ENCODE measurements at places on chromosomes 2 and 18.

DNA sequence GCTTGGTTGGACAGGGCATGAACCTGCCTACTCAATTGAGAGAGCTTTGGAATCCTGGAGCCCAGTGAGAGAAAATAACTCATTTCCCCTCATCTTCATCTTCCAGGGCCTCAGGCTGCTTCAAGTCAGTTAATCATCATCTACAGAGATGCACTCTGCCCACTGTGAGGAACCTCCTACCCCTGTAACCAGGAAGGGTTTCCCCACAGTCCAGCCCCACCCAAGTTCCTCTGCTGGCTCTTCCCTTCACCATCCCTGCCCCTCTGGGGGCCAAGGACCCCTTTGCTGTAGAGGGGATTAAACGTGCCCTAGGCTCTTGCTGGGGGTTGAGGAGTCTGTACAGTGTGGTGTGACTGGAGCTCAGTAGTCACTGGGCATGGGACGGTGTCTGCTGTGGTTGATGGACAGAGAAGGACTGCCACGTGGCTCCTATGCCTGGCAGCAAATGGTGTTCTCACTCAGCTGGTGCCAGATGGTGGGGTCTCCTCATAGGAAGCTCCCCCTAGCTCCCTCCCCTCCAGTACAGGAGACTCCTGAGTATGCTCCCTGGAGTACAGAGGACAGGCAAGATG is 29.5 kb upstream of the LGALSL start:
- no peak for DNase-seq

GRCh38 chr2:239806758-239807434 is 218.2 kb downstream of the NDUFA10 start:
- DNase-seq: no peak

DNA sequence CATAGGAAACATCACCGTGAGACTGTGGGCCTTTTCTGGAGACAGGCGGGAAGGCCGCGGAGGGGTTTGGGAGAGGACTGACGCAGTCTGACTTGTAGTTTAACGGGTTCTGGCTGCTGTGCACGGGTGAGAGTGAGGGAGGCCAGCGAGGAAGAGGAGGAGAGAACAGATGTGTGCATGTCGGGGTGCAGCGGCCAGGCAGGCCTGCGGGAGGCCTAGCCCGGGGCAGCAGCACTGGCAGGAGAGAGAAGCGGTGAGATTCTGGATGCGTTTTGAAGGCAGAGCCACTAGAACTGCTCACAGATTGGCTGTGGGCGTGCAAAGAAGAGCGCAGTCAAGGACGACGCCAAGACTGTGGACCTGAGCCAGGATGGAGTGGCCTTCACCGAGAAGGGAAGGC is 53.9 kb downstream of the PTGR3 start:
- no peak for DNase-seq

DNA sequence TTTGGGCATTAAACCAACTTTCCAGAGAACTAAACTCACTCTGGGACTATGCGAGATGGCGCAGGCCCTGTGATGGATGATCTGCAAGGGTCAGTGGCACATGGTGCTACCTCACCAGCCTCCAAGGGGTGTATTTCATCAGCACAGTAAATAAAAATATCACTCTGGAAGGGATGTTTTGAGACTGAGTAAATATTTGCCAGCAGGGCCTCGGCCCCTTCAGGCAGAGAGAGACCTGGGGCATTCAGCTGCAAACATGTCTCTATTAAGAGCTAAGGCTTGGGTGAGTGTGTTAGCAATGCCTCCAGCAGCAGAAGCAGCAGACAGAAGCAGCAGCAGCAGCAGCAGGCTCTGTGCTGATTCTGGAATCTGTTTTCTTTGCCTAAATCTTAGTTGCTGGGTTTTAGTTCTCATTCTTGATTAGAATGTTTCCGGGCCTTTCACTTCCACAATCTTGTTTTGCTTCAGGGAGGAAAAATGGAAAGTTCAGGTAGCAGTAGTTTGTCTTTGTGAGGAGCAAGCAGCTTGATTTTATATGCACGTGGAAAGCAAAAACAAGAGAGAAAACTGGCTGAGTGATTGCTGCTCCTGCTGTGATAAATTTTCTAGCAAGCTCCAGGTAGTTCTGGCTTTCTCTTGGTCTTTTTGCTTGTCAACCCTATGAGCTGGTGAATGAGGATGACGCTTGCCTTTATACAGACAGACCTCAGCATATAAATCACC is 18.6 kb downstream of the ADCYAP1 start:
- no peak for DNase-seq

GRCh38 chr2:23547725-23548124 is 162.7 kb downstream of the KLHL29 start:
- no peak for DNase-seq

GRCh38 chr2:121764681-121765228 is 9.3 kb downstream of the TSN start:
- DNase-seq: no peak

- DNase-seq: no peak
Observed at GRCh38 chr2:218047536-218048225, 21.4 kb upstream of the RUFY4 start.

- DNase-seq: no peak
Observed at GRCh38 chr2:55150834-55151233, 81.3 kb downstream of the CLHC1 start.

DNA sequence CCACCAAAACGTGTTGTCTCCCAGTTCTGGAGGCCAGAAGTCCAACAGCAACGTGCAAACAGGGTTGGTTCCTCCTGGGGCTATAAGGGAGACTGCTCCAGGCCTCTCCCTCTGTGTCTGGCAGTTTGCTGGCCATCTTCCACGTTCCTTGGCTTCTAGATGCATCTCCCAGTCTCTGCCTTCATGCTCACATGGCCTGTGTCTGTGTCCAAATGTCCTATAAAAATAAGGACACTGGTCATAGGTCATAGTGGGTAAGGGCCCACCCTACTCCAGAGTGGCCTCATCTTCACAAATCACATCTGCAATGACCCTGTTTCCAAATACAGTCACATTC is 69.4 kb upstream of the TAF1B start:
- DNase-seq: no peak

DNA sequence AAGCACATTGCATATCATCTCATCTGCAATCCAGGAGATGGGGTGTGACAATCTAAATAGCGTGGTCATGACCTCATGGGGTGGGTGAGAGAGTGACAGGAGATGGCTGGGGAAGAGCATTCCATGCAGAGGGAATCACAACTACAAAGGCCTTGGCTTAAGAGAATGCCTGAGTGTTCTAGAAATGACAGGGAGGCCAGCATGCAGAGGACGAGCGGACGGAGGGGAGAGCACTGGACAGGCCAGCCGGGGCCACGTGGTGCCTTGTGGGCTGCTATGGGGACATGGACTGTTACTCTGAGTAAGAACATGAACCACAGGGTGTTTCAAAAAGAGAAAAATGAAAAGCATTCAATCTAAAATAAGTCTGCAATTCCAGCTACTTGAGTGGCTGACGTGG is 117.9 kb upstream of the ODC1 start:
- no peak for DNase-seq

- no peak for DNase-seq
Observed at GRCh38 chr18:73511771-73512503, 635.7 kb downstream of the FBXO15 start.

- DNase-seq: no peak
Observed at GRCh38 chr18:79388043-79388442, 7.7 kb upstream of the NFATC1 start.

DNA sequence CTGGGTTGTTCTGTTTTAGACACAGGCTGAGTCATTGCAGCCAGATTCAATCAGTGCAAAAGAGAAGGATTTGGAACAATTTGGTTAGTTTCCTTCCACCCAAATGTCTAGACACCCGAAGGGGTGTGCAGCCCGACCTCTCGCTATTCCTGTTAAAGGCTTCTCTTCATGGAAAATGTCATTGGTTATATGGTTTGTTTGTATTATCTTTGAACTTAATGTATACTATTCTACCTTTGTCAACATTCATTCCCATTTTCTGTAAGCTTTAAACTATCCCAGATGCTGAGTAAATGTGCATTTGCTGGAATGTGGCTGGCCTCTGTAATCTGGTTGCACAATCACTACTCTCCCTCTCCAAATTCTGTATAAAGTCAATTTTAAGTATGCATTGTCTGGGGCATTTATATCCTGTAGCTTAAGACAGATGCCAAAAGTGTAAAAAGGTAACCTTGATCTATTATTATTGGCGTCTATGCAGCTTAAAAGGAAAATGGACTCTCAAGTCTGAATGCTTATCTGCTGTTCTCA is 80.4 kb upstream of the RND3 start:
- no peak for DNase-seq

DNA sequence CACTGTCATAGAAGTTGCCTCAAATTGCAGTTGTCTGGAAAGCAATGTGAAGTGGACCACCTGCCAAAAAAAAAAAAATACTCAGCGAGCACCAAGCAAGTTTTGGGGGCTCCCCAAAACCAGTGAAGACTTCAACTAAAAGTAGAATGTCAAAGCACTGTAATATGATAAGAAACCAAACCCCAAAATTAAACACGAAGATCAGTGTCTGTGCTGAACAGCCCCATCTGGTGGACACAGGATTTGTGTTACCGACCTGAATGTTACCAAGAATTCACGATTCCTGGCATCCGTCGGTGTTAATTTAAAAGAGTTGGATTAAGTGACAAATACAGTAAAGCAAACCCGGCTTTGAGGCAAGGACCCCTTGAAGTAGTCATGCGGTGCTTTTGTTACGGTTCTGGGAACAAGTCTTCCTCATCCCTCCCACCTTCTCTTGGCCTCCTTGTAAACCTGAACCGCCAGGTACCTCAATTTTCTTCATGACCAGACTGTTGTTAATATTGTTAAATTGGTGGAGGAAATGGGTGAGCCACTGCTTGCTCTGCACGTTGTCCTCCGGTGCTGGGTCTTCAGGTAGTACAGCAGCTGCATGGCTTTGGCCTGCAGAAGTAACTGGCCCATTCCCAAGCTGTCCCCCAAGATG is 31.3 kb upstream of the SSB start:
- DNase-seq: peak; percentile 54

GRCh38 chr18:68221111-68221724 is 493.7 kb downstream of the TMX3 start:
- DNase-seq: no peak

DNA sequence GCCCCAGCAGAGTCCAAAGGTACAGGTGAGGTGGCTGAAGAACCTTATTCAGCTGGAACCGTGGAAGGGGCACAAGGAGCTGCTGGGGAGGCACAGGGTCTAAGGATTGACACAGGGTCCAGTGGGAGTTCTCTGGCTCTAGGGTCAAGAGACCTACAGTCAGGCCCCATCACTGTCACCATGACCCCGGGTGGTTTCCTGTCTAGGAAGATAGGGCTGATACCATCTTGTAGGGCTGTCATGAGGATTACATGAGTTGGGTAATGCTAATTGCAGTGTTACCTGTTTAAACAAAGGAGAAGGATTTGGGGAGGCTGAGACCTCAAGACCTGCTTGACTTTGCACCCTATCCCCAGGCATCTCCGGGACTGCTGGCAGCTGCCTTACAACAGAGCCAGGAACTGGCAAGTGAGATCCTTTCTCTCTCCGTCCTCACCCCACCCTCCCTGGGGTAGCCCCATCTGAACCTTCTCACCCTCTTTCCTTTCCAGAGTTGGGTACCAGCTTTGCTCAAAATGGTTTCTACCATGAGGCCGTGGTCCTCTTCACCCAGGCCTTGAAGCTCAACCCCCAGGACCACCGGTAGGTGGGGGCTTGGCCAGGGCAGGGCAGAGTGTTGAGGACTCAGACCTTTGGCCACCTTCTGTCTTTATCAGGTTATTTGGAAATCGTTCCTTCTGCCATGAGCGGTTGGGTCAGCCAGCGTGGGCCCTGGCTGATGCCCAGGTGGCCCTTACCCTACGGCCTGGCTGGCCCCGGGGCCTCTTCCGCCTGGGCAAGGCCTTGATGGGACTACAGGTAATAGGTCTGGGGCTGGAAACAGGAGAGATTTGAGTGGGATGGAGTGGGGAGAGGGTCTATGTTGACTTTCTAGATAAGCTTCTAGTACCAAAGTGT is 7.5 kb downstream of the LBX2 start:
- no peak for DNase-seq

DNA sequence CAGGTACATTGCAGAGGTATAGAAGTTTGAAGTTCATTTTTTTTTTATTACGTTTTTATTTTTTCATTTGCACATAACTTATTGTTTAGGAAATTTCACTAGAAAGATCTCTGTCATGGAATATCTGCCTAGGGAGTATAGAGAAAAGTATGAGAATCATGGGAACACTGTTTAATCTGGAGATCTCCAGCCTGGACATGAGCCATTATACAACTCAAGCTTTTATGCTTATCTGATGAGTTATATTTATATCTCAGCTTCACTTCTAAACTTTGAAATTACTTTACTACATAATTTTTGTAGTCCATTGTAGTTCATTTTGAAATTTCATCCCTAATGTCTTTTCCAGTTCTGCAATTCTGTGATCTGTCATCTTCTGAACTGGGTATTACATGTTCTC is 515.6 kb downstream of the ERBB4 start:
- no peak for DNase-seq

DNA sequence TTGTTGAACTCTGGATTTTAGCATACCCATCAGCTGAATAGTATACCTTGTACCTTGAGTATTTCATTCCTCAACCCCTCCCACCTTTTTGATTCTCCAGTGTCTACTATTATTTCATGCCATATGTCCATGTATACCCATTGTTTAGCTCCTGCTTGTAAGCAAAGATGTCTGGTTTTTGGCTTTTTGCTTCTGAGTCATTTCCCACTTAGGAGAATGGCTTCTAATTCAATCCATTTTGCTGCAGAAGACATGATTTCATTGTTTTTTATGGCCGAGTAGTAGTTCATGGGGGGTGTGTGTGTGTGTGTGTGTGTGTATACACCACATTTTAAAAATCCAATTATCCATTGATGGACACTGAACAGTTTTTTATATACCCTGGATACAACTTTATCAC is 24.3 kb upstream of the MOCOS start:
- DNase-seq: no peak

- no peak for DNase-seq
Observed at GRCh38 chr18:44979748-44980147, 299.1 kb downstream of the SETBP1 start.

- DNase-seq: no peak
Observed at GRCh38 chr2:233280114-233280693, 27.4 kb upstream of the SAG start.

- DNase-seq: no peak
Observed at GRCh38 chr2:164599954-164600589, 21.2 kb downstream of the GRB14 start.

DNA sequence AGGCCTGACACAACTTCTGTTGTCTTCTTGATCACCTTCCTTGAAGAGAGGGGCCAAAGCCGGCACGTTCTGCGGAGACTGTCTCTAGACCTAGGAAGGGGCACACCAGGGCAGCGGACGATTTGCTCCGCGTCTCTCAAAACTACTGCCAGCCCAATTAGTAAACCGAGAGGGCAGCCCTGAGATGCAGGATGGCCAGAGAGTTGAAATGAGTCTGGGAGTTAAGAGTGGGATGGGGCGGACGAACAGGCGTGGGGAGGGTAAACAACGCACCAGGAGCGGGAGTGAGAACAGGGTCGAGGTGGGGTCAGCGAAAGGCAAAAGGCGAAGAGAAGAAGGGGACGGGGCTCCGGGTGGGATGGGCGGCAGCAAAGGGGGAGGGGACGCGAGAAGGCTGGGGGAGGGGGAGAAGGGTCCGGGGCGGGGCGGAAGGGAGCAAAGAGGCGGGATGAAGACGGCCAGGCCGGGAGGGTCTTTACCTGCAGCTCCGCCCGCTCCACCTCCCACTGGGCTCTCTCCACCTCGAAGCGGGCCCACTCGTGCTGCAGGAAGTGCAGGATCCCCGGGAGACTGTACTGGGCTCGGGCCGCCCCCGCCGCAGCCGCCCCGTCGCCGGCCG is 476 bp downstream of the STRN start:
- peak; percentile 51 for DNase-seq

All from activated naive CD8-positive, alpha-beta T cell treated with anti-CD3 and anti-CD28 coated beads, Interleukin-2, amount 50 U/mL, for 24 hours (primary cell).